Foreskin melanocyte (primary cell): ENCODE measurements at places on chromosomes 11 and 22.

DNA sequence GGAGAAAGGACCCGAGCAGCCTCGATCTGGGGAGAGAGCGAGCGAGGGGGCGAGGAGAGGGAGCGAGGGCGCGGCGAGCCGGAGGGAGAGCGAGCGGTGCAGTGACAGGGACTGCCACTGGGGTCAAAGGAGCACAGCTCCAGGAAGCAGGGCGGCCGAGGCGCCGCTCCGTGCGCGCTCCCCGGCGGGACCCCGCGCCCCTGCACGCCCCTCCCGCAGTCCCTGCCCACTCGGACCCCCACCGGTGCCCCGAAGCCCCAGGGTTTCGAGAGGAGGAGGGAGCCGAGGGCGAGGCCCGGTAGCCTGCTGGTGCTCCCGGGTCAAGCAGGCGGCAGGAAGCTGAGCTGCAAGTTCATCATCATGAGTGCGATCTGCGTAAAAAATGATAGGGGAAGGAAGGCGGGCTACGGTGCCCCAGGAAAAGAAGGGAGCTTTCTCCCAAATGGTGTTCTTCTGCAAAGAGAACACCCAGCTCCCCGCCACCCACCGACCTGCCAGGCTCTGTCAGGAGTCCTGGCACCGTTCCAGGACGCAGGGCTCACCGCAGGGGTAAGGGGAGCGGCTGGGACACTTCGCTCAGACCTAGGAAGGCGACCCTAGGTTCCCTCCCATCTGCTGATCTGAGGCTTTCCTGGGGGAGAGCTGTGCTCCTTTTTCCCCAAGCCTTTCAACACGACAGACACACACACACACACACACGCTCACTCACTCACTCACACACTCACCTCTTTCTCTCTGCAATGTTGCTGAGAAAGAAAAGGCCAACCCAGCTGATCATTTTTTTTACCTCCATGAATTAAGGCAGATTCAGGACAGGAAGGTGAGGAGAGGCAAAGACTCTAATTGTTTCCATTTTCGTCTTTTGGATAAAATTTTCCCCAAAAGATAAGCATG lies at the start of gene MPPED2:
Gene MPPED2, minus strand, starts transcription at position 103 of the 894 bp plus-strand sequence. CDS start 5,980 bp downstream, outside the sequence.
- DNase-seq = peak; percentile 50

DNA sequence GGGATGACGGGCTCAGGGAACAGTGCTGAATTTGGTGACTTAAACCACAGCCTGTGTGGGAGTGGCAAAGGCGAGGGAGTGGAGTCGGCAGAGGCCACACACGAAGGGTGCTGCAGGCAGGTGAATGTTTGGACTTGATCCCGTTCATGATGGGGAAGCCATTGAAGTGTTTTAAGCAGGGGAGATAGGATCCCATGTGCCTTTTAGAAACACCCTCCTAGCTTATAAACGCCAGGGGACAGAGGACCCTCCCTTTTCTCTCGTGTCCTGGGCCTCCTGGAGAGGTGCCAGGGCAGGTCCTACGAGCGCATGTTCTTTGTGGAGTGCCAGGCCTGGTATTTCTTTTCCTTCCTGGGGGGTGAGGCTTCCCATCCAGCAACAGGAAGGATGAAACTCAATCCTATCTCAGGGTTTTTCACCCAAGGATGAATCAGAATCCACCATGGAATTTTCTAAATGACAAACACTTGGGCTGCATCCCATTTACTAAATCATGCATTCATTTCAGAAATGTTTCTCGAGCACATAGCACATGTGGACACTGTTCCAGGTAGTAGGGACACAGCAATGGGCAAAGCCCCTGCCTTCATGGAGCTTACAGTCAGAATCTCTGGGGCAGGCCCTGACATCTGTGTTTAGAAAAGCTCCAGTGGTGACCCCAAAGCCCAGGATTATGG lies 59.6 kb downstream of the CHRDL2 start:
- DNase-seq = no peak

GRCh38 chr11:9936754-9937153 lies 272.9 kb downstream of the SWAP70 start:
- DNase-seq = no peak

- no peak for DNase-seq
Measured at GRCh38 chr11:122804161-122804560, 34.1 kb upstream of the CRTAM start.

DNA sequence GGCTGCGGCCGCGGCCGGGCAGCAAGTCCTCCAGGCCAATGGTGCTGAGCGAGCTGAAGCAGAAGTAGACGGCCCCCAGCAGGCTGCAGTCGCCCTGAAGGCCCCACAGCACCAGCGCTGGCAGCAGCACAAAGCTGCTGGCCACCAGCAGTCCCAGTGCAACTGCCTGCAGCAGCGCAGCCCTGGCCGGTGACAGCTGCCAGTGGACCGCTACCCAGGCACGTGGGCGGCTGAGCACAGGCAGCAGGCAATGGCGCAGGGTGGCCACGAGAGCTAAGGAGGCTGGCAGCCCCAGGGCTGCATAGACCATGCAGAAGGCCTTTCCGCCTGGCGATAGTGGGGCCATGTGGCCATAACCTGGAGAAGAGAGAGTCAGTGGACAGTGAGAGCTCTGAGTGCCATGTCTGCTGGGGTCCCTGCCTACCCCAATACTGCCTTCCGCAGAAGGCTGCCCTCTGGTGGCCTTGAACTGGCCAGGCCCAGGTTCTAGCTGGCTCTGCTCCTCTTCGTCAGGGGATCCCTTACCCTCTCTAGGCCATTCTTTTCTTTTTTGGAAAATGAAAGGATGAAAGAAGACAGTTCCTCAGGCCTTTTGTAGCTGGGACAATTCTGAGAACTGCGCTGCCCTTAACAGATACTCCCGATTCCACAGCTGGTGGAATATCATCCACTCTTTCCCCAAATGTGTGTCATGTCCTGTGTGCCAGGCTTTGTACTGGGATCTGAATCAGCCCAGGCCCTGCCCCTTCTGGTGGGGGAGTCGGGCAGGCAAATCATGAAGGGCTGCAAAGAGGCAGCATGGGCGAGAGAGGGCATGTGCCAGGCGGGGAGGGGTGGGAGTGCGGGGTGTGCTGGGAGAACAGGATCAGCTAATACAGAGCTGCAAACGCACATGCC lies 1.8 kb downstream of the KCNK7 start:
- DNase-seq = no peak

GRCh38 chr11:70688142-70688541 lies 289.8 kb downstream of the CTTN start:
- no peak for DNase-seq

- DNase-seq = no peak
Measured at GRCh38 chr22:47552024-47552423, 789.6 kb downstream of the TBC1D22A start.

DNA sequence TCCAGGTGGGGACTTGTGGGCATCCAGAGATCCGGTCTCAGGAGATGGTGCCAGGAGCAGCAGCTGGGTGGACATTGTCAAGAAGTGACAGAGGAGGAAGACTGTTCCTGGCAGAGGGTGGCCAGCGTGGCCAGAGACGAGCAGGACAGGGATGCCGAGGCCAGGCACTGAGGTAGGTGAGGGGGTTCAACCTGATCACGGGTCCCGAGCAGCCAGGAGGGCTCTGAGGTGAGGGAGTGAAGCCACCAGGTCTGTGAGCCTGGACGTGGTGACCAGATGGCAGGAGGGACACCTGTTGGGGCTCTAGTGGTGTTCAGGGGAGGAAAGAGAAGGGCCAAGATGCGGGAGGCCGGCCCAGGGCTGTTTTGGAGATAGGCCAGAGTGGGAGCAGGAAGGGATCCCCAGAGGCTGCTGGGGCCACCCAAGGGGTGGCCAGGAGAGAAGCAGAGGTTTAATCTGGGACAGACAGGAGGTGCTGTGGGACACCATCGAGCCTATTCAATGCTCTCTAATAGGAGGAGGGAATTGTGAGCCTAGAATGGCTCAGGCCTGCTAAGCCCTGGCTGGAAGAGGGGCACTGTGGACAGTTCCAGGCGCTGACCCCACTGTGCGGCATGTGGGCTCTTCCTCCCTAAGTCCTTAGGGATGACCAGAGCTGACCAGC lies 6.3 kb downstream of the PPM1F start:
- DNase-seq = no peak

- peak; percentile 98 for DNase-seq
Measured at GRCh38 chr11:57779276-57779675, 17.7 kb downstream of the CTNND1 start.

DNA sequence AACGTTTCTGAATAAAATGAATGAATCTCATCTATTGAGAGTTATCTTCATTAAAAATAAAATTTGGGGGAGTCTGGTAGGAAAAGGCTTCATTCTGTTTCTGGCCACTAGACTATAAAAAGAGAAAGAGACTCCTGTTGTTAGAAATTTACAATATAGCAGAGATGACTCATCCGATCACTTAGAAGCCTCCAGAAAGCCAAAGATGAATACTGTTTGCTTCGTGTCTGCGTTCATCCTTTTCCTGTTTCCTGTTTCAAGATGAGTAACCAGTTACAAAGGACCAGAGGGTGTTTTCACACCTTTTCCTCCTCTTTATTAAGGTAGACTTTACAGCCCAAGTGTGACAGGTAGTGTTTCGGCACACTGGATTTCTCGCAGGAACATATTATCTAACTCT lies 1120.7 kb downstream of the LRRC4C start:
- no peak for DNase-seq

DNA sequence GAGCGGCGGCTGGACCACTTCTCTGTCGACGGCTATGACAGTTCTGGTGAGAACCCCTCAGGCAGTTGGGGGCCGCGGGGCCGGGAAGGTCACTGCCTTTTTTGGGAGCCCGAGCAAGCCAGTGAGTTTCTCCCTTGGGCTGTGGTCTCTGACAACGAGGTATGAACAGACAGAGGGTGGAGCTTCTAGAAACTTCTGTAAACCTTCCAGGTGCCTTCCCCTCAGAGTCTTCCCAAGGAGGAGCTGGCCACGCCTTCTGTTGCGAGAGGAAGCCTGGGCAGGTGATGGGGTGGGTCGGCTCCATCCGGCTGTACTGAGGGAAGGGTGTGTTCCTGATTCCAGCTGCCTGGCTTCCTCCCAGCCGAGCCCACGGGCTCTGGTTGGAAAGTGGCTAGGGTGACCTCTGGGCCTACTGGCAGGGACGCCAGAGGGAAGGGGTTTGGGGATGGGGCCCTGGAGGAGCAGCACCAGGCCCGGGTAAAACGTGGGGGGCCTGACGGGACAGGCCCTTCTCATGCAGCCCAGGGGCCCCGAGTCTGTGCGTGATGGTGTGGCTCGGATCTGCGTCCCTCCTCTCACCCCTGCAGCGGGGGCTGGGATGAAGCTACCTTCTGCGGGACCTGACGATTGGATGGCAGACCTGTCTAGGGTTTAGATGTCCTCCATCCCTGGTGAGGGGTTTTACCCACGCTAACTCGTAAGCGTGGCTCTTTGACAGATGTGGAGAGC lies 110.8 kb downstream of the KCNQ1OT1 start:
- DNase-seq = no peak

GRCh38 chr11:79308429-79308828 lies 132.4 kb downstream of the TENM4 start:
- DNase-seq = no peak

- no peak for DNase-seq
Measured at GRCh38 chr11:79813551-79813950, 372.7 kb upstream of the TENM4 start.

DNA sequence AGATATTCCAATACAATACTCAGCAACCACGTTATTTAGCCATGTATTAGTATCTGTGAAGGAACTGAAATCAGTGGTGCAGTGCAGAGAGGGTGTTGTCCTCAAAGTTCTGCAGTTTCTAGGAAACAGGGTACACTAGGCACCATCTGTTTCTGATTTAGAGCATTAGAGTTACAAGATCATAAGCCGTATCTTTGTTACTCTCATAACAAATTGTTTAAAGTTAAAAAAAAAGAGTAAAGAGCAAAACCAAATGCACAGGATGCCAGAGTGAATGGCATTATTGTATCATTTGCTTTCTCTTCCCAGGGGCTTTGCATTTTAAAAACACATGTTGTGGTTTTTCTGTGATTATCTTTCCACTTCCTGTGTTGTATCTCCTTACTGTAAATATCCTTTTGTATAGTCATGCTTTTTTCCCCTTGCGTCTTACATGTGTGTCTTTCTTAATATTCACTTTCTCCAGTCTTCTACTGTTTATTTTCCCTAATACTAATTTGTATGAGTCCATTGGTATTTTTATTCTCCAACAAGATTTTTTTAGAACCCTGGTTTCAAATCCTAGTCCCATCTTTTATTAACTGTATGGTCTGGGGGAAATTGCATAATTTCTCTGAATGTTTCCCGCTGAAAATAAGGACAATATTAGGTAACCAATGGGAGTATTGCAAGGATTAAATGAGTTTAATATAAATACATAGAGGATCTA lies 15.2 kb upstream of the NUP160 start:
- peak; percentile 95 for DNase-seq

DNA sequence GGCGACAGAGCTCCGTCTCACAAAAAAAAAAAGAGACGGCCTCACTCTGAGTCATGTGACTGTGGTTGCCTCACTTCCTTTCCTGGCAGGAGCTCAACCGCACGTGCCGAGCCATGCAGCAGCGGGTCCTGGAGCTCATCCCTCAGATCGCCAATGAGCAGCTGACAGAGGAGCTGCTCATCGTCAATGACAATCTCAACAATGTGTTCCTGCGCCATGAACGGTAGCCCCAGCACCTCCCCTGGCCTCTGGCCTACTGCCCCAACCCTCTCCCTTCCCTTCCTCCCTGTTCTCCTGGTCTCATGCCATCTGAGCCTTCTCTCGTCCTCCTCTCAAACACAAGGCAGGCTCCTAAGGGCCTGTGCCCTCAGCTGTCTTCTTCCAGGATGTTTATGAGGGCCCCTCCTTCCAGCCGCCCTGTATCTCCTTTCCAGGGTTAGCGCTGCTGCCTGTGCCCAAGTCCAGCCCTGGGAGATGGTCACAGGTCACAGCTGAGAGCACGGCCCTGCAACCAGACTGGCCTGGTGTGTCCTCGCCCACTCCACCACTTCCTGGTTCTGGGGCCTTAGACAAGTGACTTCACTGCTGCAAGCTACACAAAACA lies 30.7 kb downstream of the TOM1 start:
- peak; percentile 78 for DNase-seq

GRCh38 chr22:21873619-21874018 lies 6.2 kb upstream of the MAPK1 start:
- no peak for DNase-seq

- no peak for DNase-seq
Measured at GRCh38 chr11:134047586-134047999, 21.3 kb upstream of the JAM3 start.

DNA sequence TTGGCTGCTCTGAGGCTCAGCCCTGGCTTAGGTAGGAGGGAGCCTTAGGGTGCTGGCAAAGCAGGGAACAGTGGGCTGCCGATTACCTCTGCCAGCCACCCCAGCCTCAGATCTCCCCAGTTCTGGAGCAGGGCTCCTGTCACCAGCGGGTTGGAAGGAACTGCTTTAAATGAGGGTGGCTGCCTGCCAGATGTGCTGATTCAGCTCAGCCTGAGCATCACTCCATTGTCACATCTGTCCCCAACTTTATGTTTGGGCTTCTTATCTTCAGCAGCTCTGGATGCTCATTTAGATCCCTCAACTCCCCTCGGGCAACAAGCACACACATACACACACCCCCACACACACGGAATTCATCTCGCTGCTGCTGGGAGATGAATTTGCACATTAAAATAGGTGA lies 16.9 kb upstream of the ANKK1 start:
- DNase-seq = no peak

GRCh38 chr11:88454881-88455280 lies 117.3 kb upstream of the CTSC start:
- DNase-seq = no peak
